Liver (tissue), 10 donors: ENCODE measurements at places on chromosomes 5 and 9.
A peak's percentile ranks its signal among the peaks of the same experiment; 100 is the strongest.

GRCh38 chr5:137192293-137192743 is 306.8 kb downstream of the SPOCK1 start:
- no peak for DNase-seq

DNA sequence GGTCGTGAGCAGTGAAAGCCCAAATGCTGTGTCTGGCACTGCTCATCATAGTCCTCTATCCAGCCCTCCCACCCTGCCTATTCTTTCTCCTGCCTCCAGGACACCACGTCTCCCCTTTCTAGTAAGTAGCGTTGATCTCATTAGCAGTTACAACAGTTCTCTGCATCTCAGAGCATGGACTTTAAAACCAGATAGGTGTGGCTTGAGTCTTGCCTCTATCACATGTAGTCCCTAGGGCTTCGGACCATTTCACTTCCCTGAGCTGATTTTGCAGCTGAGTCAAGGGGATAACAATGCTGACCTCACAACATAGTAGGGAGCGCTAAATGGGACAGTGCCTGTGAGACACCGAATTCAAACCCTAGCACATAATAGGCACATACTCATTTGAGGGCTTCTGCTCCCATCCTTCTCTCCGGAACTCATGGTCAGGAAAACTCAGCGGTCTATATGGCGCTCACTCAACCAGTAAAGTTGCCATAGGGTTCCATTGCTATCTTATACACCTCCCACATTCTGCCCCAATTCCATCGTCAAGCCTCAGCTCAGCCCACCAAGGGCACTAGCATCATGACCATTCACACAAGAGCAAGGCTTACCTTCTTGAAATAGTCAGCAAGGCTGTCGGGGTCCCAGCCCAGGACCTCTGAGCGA is 515 bp downstream of the LCP2 start:
- DNase-seq, result no peak

- DNase-seq, result no peak
These were observed 1.1 kb downstream of the NPM1 start for GRCh38 chr5:171388816-171389168.

- no peak for DNase-seq
These were observed 136.6 kb downstream of the PIK3R1 start for GRCh38 chr5:68352166-68352565.

GRCh38 chr9:437574-438001 is 222.9 kb downstream of the DOCK8 start:
- DNase-seq, result no peak

- peak; percentile 81 for DNase-seq
These were observed at the start of gene IL11RA for GRCh38 chr9:34651876-34652601. TSS of gene IL11RA (plus strand) at chr9:34652185. CDS start at chr9:34655218, 3,033 bp downstream.

DNA sequence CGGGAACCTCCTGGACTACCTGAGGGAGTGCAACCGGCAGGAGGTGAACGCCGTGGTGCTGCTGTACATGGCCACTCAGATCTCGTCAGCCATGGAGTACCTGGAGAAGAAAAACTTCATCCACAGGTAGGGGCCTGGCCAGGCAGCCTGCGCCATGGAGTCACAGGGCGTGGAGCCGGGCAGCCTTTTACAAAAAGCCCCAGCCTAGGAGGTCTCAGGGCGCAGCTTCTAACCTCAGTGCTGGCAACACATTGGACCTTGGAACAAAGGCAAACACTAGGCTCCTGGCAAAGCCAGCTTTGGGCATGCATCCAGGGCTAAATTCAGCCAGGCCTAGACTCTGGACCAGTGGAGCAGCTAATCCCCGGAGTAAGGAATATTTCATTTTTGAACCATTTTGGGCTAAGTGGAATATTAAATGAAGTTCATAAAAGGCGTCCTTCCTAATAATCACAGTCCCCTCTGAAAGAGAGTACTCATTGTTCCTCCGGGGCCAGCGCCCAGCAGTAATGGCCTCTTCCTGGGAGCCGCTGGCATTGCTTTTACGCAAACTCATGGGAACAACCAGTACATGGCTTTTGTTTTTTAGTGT is 23.6 kb downstream of the QRFP start:
- peak; percentile 63 for DNase-seq

DNA sequence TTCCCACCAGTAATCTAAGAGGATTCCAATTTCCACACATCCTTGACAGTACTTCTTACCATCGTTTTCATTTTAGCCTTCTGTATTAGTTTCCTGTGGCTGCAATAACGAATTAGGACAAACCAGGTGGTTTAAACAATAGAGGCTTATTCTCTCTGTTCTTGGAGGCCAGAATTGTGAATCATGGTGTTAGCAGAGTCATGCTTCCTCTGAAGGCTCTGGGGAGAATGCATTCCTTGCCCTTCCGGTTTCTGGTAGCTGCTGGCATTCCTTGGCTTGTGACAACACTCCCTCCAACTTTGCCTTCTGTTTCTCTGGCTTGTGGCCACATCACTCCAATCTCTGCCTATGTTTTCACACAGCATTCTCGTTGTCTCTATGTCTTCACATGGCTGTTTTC is 23.5 kb downstream of the RIGI start:
- DNase-seq, result no peak

GRCh38 chr5:204001-204400 is 12.7 kb downstream of the LRRC14B start:
- DNase-seq, result no peak

DNA sequence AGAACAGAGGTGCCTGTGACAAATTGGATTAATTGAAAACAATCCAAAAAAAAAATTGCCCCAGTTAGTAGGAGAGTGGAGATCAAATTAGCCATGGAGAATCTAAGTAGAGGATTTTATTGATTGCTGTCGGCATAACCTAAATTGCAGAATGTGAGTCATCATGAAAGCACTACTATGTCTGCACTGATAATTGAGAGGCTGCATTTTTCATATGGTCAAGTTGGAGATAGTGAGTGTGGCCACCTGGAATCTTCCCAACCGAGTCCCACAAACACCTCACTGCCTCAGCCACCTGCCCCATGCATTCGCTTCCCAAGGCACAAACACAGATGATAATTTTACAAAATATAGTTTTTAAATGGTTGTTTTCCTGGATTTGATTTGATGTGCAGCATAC is 123.7 kb downstream of the NTRK2 start:
- DNase-seq, result no peak

DNA sequence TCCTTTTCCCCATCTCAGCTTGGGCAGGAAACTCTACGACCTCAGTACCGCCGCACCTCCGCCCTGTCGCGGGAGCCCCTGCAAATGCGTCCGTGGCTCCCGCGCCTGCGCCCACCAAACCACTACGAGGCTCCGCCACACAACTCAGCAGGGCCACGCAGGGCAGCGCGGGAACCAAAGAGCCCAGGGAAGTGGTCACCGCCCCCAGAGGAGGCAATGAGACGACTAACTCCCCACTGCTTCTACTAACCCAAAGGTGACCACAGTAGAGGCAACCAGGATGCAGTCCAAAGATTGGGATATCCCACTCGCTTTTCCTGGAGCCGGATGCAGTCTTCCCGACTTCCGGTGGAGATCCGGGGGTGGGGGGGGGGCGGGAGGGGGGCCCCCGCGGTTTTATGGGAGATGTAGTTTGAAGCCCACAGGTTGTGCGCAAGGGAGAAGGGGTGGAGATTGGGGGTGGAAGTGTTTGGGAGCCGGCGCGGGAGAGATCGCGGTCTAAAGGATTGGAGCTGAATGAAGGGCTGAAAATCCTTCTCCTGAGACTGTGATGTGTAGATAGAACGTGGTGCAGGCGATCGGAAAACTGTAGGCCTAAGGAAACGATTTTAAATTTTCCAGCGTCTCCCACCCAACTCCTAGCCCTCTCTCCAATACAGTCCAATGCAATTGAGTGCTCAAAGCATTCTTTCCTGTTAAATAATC is at the start of gene NUDT12:
Gene NUDT12, minus strand, starts transcription at position 337 of the 705 bp plus-strand sequence. CDS start 2,541 bp downstream, outside the sequence.
- DNase-seq, result peak; percentile 67

DNA sequence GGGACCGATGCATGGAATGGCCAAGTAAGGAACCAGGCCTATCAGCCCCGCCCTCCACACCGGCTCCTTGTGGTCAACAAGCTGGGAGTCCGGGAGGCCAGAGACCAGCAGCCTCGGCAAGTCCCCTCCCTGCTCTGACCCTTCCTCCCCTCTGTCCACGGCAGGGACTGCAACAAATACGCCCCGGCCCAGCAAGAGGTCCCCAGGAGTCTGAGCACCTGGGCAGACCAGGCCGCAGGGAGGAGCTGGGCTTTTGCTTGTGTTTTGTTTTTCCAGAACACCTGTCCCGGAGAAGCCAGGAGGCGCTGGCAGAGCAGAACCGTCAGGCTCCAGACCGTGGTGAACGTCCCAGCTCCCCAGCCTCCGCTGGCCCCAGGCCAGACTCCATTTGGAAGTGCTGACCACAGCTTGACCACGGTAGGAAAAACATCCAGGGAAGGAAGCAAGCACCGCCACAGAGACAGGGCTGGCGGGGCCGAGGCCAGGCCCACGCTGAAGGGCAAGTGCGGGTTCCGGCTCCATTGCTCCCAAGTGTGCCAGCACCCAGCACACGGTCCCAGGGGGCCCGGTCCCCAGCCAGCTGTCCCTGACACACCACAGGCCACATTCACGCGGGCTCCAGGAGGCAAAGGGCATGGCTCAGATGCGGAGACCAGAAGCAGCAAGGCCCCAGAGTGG is 56.7 kb downstream of the VAV2 start:
- no peak for DNase-seq

- DNase-seq, result no peak
These were observed 137.4 kb upstream of the PRR16 start for GRCh38 chr5:120326651-120327050.

DNA sequence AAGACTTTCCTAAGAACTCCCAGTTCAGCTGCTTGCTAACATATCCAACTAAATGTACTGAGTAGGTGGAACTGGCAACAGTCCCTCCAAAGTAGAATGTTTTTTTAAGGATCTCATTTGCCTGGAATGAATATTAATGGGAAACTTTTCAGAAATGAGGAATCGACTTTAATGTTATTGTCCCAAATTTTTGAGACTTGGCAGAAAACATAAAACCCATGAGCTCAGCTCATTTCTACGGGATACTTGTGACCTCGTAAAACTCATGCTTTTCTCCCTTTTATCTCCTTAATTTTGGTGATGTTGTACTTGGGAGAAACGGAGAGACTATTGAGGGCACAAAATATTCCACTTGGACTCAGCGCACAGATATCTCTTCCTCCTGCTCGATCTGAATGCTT is 296.8 kb downstream of the EBF1 start:
- no peak for DNase-seq

DNA sequence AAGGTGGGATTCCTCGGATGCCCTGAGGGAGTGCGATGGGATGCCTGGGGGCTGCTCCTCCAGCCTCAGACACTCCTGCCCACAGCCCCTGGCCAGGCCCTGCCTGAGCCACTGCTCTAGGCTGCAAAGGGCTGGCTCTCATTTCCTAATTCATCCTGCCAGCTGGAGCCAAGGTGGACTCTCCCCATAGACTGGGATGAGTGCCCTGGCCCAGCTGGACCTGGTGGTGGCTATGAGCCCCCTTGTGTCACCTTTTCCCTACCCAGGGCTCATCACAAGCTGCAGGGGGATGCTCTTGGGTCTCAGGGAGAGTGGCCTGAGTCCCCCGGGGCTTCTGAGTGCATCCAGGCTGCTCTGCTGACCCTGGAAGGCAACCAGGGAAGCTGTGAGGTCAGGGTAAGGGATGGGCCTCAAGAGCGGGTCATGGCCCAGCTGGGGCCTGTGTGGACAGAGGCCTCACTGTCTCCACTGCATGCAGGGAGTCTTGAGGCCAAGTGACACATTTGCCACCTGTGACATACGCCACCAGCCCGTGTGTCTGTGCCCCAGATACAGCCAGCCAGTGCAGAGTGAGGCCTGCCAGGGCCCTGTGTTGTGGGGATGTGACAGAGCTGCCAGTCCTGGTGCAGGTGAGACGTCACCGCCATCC is 102.7 kb upstream of the IER5L start:
- DNase-seq, result no peak

GRCh38 chr5:111512375-111513130 is at the start of gene STARD4:
TSS of gene STARD4 (minus strand) at chr5:111512535. CDS start at chr5:111507433, 5,102 bp downstream.
- peak; percentile 91 for DNase-seq

GRCh38 chr5:173457482-173457881 is 129.3 kb upstream of the STC2 start:
- no peak for DNase-seq

DNA sequence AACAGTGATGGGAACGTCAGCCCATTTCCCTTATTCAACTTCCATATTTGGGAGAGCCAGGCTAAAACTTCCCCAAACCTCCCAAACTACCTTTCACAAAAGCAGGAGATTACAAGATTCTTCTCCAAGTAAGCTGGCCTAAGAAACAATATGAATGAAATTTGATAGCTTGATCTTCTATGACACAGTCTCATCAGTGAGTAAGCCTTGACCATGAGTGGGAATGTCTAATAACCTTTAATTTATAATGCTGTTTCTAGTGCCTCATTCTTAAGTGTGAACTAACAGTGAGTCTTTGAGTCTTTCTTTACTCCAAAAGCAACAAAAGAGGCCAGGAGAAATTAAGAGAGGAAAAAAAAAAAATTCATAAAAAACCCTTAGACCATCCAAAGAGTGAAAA is 1379.9 kb downstream of the EFNA5 start:
- DNase-seq, result no peak

DNA sequence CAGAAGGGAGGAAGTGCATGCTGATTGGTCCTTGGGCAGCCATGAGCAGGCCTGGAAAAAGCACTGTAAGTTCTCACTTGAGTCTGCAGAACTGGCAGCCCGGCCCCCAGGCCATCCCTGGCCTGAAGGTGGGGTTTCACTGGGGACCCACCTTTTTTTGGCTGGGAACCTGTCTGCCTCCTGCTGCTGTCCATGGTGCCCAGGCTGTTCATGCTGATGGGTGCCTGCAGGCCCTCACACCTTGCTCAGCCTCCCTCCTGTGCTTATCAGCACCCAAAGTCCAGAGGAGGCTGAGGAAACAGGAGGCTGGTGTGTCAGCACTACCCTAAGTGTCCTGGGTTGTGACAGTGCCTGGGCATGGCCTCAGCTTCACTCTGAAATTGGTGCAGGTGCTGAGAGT is 134.4 kb upstream of the SPRY4 start:
- DNase-seq, result no peak

- no peak for DNase-seq
These were observed 245.7 kb downstream of the ASTN2 start for GRCh38 chr9:117169089-117169621.

GRCh38 chr5:429453-430188 is 13.4 kb upstream of the EXOC3 start:
- peak; percentile 22 for DNase-seq

GRCh38 chr9:132894862-132895835 is 16.5 kb downstream of the SPACA9 start:
- no peak for DNase-seq

GRCh38 chr9:25557645-25558300 is 120.5 kb downstream of the TUSC1 start:
- no peak for DNase-seq

GRCh38 chr9:91677331-91677730 is 253.7 kb upstream of the NFIL3 start:
- DNase-seq, result no peak

DNA sequence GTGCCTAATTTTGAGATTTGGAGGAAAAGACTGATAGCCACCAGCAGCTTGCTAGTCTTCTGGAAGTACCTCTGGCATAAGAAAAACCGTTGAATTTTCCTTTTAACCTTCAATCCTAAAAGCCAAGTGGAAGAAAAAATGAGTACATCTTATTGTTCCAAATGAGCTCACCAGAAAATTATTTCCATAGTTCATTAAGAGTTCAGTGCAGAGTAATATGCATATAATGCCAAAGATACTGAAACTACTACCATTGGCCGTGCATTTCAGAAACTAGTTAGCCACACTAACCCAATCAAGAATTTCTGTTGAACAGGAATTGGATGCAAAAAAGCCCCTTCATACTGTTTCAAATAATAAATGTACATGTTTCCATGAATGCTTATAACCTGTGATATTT is 607.9 kb downstream of the KCTD16 start:
- DNase-seq, result no peak
